ENCODE measurements at places on chromosomes 7 and 10. TPM values are rescaled to one million over a fixed set of nuclear protein-coding genes. Genes with fewer than 3 reads are reported as not detected.

- no peak overlapping the region for H3K27ac ChIP-seq
- H3K27me3 ChIP-seq, result no peaks in the 10 kb centered on the region
- H3K4me1 ChIP-seq, result peaks cover 4% of the 10 kb centered on the region
- H3K4me3 ChIP-seq, result no peak overlapping the region
- no peak for DNase-seq
- no peaks in the 10 kb centered on the region for H3K36me3 ChIP-seq
Observed at GRCh38 chr7:75616421-75617167, 122.1 kb downstream of the HIP1 start.

- H3K27ac ChIP-seq, result no peak overlapping the region
- no peaks in the 10 kb centered on the region for H3K36me3 ChIP-seq
- no peak overlapping the region for H3K4me3 ChIP-seq
- DNase-seq, result peak; percentile 58
- H3K4me1 ChIP-seq, result no peaks in the 10 kb centered on the region
Observed at GRCh38 chr7:31744294-31744874, 57.4 kb downstream of the PPP1R17 start.

EBLN1 gene
- total RNA-seq, result not detected

- H3K27me3 ChIP-seq, result no peaks in the 10 kb centered on the region
- peaks cover 5% of the 10 kb centered on the region for H3K36me3 ChIP-seq
- no peak overlapping the region for H3K4me3 ChIP-seq
- no peak overlapping the region for H3K27ac ChIP-seq
Observed at GRCh38 chr7:92354214-92354613, 93.1 kb upstream of the GATAD1 start.

GRCh38 chr7:124552217-124552616 lies 213.4 kb downstream of the GPR37 start:
- no peak overlapping the region for H3K27ac ChIP-seq
- no peaks in the 10 kb centered on the region for H3K4me1 ChIP-seq
- DNase-seq, result no peak

DNA sequence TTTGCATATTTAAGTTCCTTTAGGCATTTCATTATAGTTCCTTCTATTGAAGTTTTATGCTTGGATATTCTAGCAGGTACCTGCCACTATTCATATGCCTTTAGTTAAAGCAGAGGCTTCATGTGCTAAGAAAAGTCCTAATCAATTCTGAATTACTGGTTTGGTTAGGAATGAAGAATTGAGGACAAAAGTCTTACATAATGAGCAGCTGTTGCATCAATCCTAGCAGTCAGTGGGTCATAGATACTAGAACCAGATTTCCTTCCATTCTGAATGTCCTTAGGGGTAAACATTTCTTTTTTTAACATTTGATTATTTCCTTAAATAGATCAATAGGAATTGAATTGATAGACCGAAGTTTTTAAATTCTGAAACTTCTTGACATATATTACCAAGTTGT lies 59.2 kb downstream of the CDK13 start:
- no peaks in the 10 kb centered on the region for H3K36me3 ChIP-seq
- DNase-seq, result no peak
- H3K27me3 ChIP-seq, result no peaks in the 10 kb centered on the region
- no peak overlapping the region for H3K4me3 ChIP-seq
- no peak overlapping the region for H3K27ac ChIP-seq
- H3K4me1 ChIP-seq, result no peaks in the 10 kb centered on the region

SLC18A3 gene
- not detected for total RNA-seq

FEZF1 gene
- not detected for total RNA-seq

C10orf90 gene
- total RNA-seq, result not detected

GRCh38 chr7:100433592-100434296 lies 2.6 kb downstream of the PPP1R35 start:
- H3K4me3 ChIP-seq, result no peak overlapping the region
- no peaks in the 10 kb centered on the region for H3K4me1 ChIP-seq
- no peak overlapping the region for H3K27ac ChIP-seq
- no peak for DNase-seq
- no peaks in the 10 kb centered on the region for H3K27me3 ChIP-seq

GRCh38 chr7:1535100-1535458 lies 4.6 kb downstream of the MAFK start:
- no peaks in the 10 kb centered on the region for H3K36me3 ChIP-seq
- H3K4me3 ChIP-seq, result no peak overlapping the region
- H3K27ac ChIP-seq, result no peak overlapping the region
- no peaks in the 10 kb centered on the region for H3K4me1 ChIP-seq
- no peak for DNase-seq

COL26A1 gene
- total RNA-seq, result 1.4 TPM

GRCh38 chr10:6589287-6590094 lies 9.4 kb upstream of the PRKCQ start:
- no peaks in the 10 kb centered on the region for H3K36me3 ChIP-seq
- no peaks in the 10 kb centered on the region for H3K4me1 ChIP-seq
- H3K27me3 ChIP-seq, result no peaks in the 10 kb centered on the region
- no peak overlapping the region for H3K4me3 ChIP-seq
- H3K27ac ChIP-seq, result no peak overlapping the region
- DNase-seq, result no peak

- no peak overlapping the region for H3K27ac ChIP-seq
- H3K27me3 ChIP-seq, result no peaks in the 10 kb centered on the region
- no peaks in the 10 kb centered on the region for H3K36me3 ChIP-seq
- no peak for DNase-seq
Observed at GRCh38 chr10:128296253-128297007, 170.2 kb upstream of the MKI67 start.

- no peak overlapping the region for H3K27ac ChIP-seq
- H3K36me3 ChIP-seq, result no peaks in the 10 kb centered on the region
- DNase-seq, result no peak
Observed at GRCh38 chr7:34530259-34530658, 127.8 kb upstream of the NPSR1 start.

DNA sequence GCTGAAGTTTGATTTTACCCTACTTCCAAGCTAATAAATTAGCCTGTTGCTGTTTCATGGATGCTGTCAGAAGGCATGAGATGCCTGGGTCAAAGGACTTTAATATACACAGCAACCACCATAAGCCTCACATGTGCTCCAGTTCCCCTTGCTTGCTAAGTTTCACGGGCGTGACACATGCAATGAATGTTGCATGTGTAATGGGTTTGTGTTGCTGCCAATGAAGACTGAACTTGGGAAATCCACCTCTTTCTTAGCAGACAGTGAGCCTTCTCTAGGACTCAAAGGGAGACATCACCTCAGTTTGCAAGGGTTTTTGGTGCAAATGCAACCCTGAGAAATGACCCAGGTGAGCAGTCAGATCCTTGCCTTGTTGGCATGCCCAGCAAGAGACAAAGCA lies 505.5 kb upstream of the PODXL start:
- no peaks in the 10 kb centered on the region for H3K27me3 ChIP-seq
- no peaks in the 10 kb centered on the region for H3K36me3 ChIP-seq
- H3K4me1 ChIP-seq, result no peaks in the 10 kb centered on the region
- H3K27ac ChIP-seq, result no peak overlapping the region

FAM180A gene
- 3.8 TPM for total RNA-seq

- H3K36me3 ChIP-seq, result no peaks in the 10 kb centered on the region
- H3K4me1 ChIP-seq, result no peaks in the 10 kb centered on the region
- no peak for DNase-seq
- H3K27me3 ChIP-seq, result no peaks in the 10 kb centered on the region
- no peak overlapping the region for H3K4me3 ChIP-seq
- H3K27ac ChIP-seq, result no peak overlapping the region
Observed at GRCh38 chr10:62511238-62511637, 137.1 kb downstream of the ZNF365 start.

PDE6C gene
- total RNA-seq, result not detected

ADRB1 gene
- 0.11 TPM for total RNA-seq

POP7 gene
- 50.4 TPM for total RNA-seq

GRCh38 chr10:50993771-50994251 lies 80.5 kb upstream of the PRKG1 start:
- H3K4me1 ChIP-seq, result no peaks in the 10 kb centered on the region
- DNase-seq, result no peak
- H3K4me3 ChIP-seq, result no peak overlapping the region
- H3K36me3 ChIP-seq, result no peaks in the 10 kb centered on the region
- no peaks in the 10 kb centered on the region for H3K27me3 ChIP-seq
- H3K27ac ChIP-seq, result peak overlapping the region; percentile 64

- no peak overlapping the region for H3K4me3 ChIP-seq
- H3K4me1 ChIP-seq, result no peaks in the 10 kb centered on the region
- H3K27me3 ChIP-seq, result no peaks in the 10 kb centered on the region
Observed at GRCh38 chr10:44573821-44574220, 188.9 kb upstream of the CXCL12 start.

DNA sequence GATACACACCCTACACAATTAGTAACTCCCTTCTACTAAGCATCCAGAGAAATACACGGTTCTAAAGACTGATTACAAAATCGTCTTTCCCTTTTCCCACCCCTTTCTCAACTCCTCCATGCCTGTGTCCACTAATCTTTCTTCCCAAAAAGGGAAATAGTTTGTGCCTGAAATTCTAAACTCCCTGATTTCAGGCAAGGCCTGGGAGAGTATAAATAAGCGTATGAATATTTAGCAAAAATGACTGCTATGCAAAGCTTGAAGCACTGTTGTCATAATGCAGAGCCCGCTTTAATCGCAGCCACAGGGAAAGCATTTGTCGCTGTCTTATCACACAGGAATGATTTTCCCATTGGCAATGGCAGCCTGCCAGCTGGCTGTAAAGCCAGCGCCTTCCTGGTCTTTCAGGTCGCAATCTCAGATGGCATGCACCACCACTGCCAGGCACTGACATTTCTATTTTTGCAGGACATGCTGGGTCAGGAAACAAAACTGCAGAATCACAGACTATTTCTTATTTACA lies 142.9 kb upstream of the PCGF5 start:
- H3K4me1 ChIP-seq, result peaks cover 4% of the 10 kb centered on the region
- peak overlapping the region; percentile 15 for H3K27ac ChIP-seq
- no peak overlapping the region for H3K4me3 ChIP-seq
- H3K36me3 ChIP-seq, result no peaks in the 10 kb centered on the region
- no peaks in the 10 kb centered on the region for H3K27me3 ChIP-seq

AS3MT gene
- total RNA-seq, result 13.9 TPM

DNA sequence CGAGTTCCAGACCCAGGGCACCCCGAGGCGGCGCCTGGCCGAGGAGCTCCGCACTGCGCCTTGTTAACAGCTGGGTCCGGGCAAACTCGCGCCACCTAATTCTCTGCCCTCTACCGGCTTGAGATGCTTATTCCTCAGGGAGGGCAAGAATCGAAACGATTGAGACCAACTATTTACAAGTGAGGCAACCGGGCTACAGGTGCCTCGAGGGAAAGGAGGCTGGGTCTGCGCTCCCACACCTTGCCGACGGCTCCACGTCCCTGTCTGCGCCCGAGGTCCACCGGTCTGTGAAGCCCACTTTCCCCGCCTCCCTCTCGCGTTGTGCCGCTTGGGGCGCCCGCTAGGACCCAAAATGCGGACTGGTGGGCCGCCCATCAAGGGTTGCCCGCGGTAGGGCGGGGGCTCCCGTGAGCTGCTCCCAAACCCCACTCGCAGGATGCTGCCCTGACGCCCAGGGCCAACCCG lies 527 bp downstream of the AKR1B1 start:
- H3K4me1 ChIP-seq, result no peaks in the 10 kb centered on the region
- no peaks in the 10 kb centered on the region for H3K36me3 ChIP-seq
- peaks cover 5% of the 10 kb centered on the region for H3K27me3 ChIP-seq

- no peak overlapping the region for H3K27ac ChIP-seq
- no peak overlapping the region for H3K4me3 ChIP-seq
- no peaks in the 10 kb centered on the region for H3K27me3 ChIP-seq
- H3K4me1 ChIP-seq, result no peaks in the 10 kb centered on the region
Observed at GRCh38 chr7:141257597-141257996, 183.7 kb downstream of the TMEM178B start.

GRCh38 chr7:101058355-101058754 lies 26.9 kb upstream of the TRIM56 start:
- H3K27ac ChIP-seq, result no peak overlapping the region
- no peaks in the 10 kb centered on the region for H3K4me1 ChIP-seq
- H3K27me3 ChIP-seq, result peaks cover 3% of the 10 kb centered on the region
- H3K4me3 ChIP-seq, result no peak overlapping the region

DNA sequence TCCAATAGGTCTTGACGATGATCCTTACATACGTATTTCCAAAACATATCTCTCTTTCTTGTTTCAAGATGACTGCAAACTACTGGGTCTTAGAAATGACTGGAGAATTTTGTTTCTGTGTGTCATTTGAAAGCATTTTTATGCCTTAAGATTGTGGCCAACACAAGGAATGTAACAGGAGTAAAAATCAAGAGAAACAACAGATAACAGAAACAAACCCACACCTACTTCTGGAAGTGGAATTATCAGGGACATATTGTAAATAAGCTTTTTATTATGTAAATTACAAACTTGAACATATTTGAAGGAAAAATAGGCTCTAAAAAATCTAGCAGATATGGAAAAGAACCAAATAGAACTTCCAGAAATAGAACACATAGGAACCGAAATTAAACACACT lies 195.6 kb downstream of the CYP26A1 start:
- no peak for DNase-seq
- no peaks in the 10 kb centered on the region for H3K27me3 ChIP-seq
- no peaks in the 10 kb centered on the region for H3K36me3 ChIP-seq

SEC61G gene
- 47.8 TPM for total RNA-seq

- H3K27ac ChIP-seq, result no peak overlapping the region
- peaks cover 6% of the 10 kb centered on the region for H3K4me1 ChIP-seq
- DNase-seq, result no peak
- H3K27me3 ChIP-seq, result no peaks in the 10 kb centered on the region
- H3K36me3 ChIP-seq, result no peaks in the 10 kb centered on the region
Observed at GRCh38 chr7:7972128-7972527, 3.5 kb downstream of the GLCCI1 start.

- H3K4me3 ChIP-seq, result no peak overlapping the region
- no peaks in the 10 kb centered on the region for H3K4me1 ChIP-seq
- no peaks in the 10 kb centered on the region for H3K36me3 ChIP-seq
- H3K27ac ChIP-seq, result no peak overlapping the region
- H3K27me3 ChIP-seq, result no peaks in the 10 kb centered on the region
Observed at GRCh38 chr10:17673471-17674061, 29.6 kb downstream of the STAM start.

- H3K4me1 ChIP-seq, result no peaks in the 10 kb centered on the region
- DNase-seq, result no peak
- no peak overlapping the region for H3K4me3 ChIP-seq
- H3K27me3 ChIP-seq, result no peaks in the 10 kb centered on the region
- no peak overlapping the region for H3K27ac ChIP-seq
- H3K36me3 ChIP-seq, result no peaks in the 10 kb centered on the region
Observed at GRCh38 chr10:104676874-104677273, 35.8 kb downstream of the SORCS3 start.

HOXA11 gene
- total RNA-seq, result not detected

DNA sequence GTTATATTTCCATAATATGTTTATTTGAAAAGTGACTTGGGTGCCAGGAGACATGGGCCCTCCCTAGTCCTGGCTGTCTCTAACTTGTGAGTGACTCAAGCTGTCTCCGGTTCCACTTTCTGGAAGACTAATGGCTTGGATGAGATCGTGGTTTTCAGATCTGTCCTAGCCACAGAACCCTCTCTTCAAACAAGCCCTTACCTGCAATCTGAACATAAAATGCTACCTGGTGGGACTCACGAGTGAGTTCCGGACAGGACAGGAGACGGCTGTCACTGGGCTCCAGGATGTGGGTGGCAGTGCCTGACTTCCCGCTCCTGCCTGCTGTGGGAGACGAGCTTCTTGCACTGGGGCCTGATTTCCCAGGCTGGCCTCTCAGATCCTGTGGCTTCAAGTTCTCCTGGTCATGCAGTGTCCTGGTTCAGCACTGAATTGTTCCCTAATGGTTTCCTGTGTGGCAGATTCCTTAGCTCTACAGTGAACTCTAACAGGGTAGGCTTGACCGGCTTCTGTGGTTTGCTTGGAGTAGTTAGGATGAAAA lies 26.0 kb upstream of the PFKFB3 start:
- H3K27ac ChIP-seq, result no peak overlapping the region
- no peaks in the 10 kb centered on the region for H3K36me3 ChIP-seq
- no peaks in the 10 kb centered on the region for H3K4me1 ChIP-seq
- H3K27me3 ChIP-seq, result no peaks in the 10 kb centered on the region

GRCh38 chr10:105328503-105329133 lies 687.5 kb downstream of the SORCS3 start:
- no peaks in the 10 kb centered on the region for H3K36me3 ChIP-seq
- DNase-seq, result no peak
- no peak overlapping the region for H3K4me3 ChIP-seq
- H3K4me1 ChIP-seq, result no peaks in the 10 kb centered on the region

SLC26A4 gene
- total RNA-seq, result not detected
